ENCODE measurements at places on chromosomes 5 and 9.

GRCh38 chr9:101968392-101968791 lies 229.9 kb upstream of the GRIN3A start:
- DNase-seq = no peak

GRCh38 chr5:139383275-139383992 lies at the start of gene SLC23A1:
Gene SLC23A1, minus strand, starts transcription at chr5:139383297. Its CDS starts 44 bp downstream, at chr5:139383253.
- no peak for DNase-seq

DNA sequence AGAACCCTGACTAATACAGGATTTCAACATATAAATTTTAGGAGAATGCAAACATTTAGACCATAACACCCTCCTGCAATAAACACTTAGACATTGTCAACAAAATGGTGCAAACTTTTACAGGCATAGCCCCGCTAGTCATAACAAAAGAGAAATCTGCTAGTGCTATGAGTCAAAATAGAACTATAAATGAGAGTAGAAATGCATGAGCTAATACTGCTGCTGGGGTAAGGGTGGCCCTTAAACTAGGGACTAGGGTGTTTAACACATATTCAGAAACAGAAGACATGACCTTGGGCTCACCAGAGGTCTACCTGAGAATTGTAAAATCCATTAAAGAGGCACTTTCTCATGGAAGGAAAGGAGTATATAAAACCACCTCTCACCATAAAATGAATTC lies 131.6 kb downstream of the TLR4 start:
- no peak for DNase-seq

DNA sequence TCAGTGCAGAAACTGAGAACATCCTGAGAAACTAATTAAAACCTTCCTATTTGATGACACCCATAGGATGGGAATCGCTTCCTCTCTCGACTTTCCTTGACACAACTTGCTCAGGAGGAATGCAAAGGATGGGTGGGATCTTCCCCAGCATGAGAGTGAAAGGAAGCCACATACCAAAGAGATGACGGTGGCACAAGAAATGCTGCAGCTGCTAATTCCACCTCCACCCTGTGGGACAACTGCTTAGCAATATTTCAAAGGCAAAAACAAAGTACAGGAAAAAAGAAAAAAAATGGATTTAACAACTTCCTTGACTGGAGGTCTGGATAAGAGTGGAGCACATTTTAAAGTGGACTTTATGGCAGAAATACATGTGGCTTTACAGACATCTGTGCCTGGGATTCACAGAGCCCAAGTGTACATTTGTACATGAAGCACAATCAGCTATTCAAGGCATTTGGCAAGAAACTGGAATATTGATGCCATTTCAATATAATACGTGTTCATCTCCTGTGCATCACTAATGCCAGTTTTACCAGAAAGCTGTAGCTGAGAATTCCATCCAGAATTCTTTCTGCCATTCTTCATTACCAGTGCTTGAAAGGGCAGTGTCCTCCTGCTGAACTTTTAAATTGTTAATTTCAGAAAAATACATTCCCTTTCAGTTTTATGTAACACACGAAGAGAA lies 359.2 kb upstream of the ACTBL2 start:
- DNase-seq = no peak

- no peak for DNase-seq
These were observed 1070.0 kb downstream of the CDH12 start for GRCh38 chr5:21783074-21783679.

DNA sequence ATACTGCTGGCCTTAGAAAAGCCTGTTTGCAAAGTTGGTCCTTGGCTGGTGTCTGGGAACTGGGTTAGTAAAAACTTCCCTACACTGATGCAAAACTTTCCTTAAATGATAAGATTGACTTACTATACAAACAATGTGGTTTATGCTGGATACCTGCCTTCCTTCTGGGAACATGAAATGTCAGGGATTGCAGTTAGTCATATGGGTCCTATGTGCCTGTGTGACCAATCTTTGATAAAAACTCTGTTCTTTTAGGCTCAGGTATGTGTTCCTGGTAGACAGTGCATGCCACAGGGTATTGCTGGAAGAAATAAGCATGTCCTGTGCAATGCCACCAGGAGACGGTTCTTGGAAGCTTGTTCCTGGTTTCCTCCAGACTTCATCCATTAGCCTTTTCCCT lies 173.3 kb downstream of the RMI1 start:
- DNase-seq = no peak

DNA sequence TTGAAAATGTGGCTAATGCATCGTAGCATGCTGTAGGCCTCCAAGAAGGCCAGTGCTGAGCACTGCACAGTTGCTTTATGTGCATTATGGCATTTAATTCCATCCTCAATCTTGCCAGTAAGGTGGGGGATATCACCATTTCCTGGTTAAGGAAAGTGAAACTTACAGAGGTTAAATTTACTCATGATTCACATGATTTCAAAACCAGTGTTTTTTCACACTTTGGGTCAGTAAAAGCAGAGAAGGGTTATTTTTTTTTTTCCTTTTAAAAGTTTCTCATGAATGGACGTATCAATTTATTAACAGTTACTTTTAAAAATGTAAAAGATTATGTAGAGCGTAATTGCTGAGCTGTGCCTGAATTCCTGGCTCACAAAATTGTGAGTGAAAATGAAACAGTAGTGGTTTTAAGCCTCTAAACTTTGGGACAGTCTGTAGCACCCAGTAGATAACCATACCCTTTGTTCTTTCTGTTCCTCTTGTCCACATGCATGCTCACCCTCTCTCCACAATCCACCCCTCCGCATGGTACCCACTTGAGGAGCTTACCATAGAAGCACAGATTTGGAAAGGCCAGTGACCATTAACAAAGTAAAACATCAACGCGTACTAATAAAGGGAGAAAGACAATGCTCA lies 21.2 kb downstream of the MAST4 start:
- no peak for DNase-seq

GRCh38 chr5:130727830-130728229 lies 437.2 kb downstream of the HINT1 start:
- no peak for DNase-seq

DNA sequence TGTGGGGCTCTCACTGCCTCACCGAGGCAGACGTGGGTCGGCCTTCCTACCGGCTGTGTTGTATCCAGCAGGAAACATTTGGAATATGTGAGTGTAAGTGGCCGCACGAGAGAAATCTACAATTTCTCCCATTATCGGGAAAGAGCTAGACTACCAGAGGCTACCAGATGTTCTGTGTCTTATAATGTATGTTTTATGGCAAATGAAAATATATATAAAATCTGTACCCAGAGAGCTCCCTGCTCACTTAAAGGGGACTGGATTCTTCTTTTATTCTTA lies 69.5 kb upstream of the PITX1 start:
- DNase-seq = no peak

DNA sequence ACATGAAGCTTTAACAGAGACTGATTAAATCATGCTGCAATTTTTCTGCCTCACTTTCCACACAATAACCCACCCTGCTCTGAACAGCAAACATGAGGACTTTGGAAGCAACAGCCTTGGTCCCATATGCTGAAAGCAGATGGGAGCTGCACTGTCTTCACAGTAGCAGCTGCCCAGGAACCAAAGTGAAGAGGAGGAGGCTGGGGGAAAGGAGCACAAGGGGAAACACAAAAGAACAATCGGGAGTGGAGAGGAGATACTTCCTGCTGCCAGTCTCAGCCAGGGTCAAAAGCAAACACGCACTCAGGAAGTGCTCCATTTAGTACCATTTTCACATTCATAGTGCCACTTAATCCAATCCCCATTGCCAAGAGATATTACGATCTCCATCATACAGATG lies 183.3 kb upstream of the PUM3 start:
- DNase-seq = no peak

DNA sequence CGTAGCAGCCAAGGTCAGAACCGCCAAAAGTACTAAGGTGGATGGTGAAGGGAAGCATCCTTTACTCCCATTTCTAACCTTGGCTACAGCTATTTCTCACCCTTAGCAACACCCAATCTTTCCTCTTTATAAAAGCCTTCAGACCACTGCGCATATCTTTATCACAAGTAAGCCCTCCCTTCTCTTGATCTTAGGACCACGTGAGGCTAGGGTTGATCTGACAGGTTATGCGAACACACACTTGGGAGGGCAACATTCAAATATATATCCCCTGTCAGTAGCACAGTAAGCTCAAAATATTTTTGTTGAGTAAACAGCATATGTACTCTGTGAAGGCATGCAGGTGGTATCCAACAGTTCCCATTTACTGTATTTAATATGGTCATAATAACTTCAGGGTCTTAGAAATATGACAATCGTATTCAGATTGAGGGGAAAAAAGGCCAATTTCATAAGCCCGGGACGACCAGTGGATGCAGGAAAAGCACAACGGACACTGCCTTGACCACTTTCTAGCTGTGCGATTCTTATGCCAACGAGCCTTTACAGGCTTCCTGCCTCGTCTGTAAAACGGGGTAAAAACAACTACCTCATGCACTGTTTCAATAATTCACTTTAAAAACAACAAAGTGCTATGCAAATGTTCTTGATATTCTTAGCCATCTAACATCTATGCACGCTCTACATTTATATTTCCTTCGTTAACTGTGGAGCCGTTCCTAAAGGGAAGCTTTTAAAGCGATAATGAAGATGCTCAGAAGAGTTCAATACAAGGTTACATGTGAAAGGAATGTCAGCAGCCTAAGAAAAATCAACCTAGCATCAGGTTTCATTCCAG lies 1.3 kb downstream of the ARSB start:
- DNase-seq = no peak

GRCh38 chr9:8640761-8641160 lies 841.2 kb upstream of the DMAC1 start:
- no peak for DNase-seq

- no peak for DNase-seq
These were observed 35.5 kb downstream of the FBXO10 start for GRCh38 chr9:37540634-37541033.

- no peak for DNase-seq
These were observed 467 bp upstream of the SMIM32 start for GRCh38 chr5:136193322-136193935.

GRCh38 chr5:158483281-158483860 lies 616.3 kb downstream of the EBF1 start:
- DNase-seq = no peak

- no peak for DNase-seq
These were observed 14.5 kb downstream of the ADAMTS13 start for GRCh38 chr9:133436681-133437080.

DNA sequence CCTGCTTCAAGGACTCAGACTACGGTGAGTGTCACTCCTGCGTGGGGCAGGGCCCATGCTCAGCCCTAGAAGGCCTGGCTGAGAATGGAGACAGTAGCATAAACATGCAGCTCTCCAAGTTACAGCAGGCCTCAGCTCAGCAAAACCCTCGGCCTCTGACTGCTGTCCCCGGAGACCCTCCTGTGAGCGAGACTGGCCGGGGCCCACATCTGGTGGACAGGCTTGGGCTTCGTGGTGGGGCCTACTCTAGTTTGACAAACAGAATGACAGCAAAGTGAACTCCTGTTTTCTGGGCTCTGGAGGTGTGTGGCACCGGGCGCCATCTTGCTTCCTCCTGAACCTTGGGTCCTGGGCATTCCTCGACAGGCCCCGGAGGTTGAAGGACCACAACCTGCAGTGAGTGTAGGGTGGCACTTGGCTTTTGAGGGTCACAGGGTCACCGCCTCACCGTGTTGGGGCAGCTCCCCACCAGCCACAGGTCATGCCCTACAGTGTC lies 97.5 kb downstream of the PHF2 start:
- DNase-seq = no peak

DNA sequence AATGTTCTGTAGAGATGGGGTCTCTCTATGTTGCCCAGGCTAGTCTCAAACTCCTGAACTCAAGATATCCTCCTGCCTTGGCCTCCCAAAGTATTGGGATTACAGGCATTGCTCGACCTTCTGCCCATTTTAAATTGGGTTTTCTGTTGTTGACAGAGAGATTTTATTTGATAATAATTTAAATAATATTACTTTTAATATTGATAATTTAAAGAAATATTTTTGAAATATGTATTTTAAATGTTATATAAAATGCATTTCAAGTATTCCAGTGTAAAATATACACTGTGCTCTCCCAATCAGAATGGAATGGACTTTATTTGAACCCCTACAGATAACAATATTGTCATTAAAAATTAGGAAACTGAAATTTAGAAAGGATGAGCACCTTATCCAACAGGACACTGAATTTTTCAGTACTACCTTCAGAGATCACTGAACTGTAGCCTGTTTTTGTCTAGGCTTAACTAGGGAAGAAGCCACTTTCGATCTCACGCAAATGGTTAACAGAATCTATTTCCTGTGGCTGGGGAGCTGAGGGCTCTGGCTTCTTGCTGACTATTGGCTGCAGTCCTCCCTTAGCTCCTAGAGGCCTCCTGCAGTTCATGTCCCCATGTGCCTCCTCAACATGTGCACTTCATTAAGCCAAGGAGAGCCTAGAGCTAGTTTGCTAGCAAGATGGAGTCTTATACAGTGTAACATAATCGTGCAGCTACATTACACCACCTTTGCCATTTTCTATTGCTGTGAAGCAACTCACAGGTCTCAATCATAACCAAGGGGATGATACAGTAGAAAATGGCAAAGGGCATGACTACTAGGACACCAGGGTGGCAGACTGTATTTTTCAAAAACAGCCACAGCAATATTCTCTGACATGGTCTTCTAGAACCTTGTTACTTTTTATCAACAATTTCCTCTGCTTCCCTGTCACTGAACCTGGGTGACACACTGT lies 150.0 kb downstream of the CDC42SE2 start:
- DNase-seq = no peak

GRCh38 chr5:104325356-104325755 lies 762.8 kb upstream of the NUDT12 start:
- DNase-seq = no peak

GRCh38 chr9:98811051-98811650 lies 3.7 kb downstream of the GALNT12 start:
- no peak for DNase-seq

DNA sequence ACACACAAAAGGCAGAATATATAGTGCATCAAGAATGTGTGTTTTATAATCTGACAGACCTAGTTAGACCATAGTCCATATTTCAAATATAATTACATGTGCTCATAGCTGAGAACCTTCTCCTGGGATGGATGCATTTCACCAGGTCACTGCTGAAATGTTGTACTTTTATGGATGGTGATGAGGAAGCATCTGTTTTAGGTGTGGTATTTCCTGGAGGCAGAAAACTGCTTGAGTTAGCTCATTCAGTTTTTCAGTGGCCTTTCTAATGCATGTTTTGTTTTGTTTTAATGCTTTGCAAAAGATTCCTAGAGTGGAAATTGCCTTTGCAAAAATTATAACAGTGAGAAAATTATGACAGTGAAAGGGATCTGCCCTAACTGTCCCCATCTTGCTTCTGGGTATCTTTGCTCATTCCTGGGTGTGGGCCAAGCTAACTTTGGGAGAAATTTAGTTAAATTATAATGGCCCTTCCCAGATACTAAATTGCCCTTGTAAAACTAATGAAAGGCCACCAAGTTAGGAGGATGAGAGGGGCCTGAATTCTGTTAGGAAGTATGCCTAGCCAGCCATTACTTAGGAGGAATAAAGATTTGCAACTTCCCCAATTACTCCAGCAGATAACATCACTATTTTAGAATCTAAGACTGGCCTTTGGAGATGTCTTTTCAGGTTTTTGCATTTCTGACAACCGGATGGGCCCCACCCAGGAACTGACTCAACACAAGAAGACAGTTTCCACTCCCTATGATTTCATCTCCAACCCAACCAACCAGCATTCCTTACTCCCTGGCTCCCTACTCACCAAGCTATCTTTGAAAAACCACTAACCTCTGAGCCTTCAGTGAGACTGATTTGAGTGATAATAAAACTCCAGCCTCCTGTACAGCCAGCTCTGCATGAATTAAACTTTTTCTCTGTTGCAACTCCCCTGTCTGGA lies 7.0 kb upstream of the IL12B start:
- no peak for DNase-seq

Data from activated CD4-positive, CD25-positive, alpha-beta regulatory T cell (primary cell).